ENCODE measurements at places on chromosomes 3 and 15.

DNA sequence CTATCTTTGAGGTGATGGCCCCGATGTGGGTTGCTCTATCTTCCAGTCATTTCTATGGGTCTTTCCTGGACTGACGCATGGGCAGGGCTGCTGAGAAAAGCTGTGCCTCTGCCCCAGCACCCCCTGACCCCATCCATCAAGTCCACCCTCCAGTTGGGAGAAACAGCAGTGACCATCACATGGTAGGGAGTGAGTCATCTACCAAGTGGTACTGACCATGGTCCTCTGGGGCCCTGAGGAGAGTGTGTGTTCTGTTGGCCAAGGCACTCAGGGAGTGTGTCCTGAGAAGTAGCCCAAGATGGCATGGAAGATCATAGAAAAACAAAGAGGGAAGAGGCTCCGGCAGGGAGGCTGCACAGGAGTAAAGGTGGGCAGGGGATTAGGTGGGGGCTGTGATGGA, 1.6 kb upstream of the DNAH1 start:
- no peak for DNase-seq
- peak overlapping the region; percentile 51 for H3K27ac ChIP-seq
- H3K36me3 ChIP-seq = no peaks in the 10 kb centered on the region

GRCh38 chr3:43286115-43286840, at the start of gene SNRK:
Gene SNRK (plus strand): TSS chr3:43286540. CDS start chr3:43303204, 16,664 bp downstream.
- peak; percentile 79 for DNase-seq
- H3K4me1 ChIP-seq = peaks cover 36% of the 10 kb centered on the region
- no peaks in the 10 kb centered on the region for H3K36me3 ChIP-seq
- H3K4me3 ChIP-seq = peak within 1 kb of the TSS; percentile 52
- peak within 1 kb of the TSS; percentile 73 for H3K27ac ChIP-seq

- H3K4me1 ChIP-seq = no peaks in the 10 kb centered on the region
- DNase-seq = no peak
- no peaks in the 10 kb centered on the region for H3K27me3 ChIP-seq
- H3K4me3 ChIP-seq = no peak overlapping the region
- H3K27ac ChIP-seq = no peak overlapping the region
Measured at GRCh38 chr15:66900586-66901310, 164.7 kb upstream of the SMAD3 start.

DNA sequence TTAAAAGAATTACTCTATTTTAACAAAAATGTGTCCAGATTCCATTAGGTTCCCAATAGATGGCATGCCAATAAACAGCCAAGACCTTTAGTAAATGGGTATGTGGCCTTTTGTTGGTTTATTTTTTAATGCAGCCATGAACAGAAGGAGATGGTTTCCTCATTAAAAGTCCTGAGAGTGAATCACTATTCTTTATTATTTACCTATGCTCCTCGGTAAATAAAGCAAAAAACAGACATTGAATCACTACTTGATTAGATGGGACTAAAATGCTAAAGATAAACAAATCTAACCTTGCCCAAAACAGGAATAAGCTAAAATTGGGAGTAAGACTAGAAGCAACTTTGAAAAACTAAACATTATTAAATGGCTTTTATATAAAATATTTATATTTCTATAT, 94.2 kb downstream of the TNIK start:
- H3K36me3 ChIP-seq = no peaks in the 10 kb centered on the region
- H3K27ac ChIP-seq = no peak overlapping the region
- no peaks in the 10 kb centered on the region for H3K27me3 ChIP-seq
- no peak overlapping the region for H3K4me3 ChIP-seq

DNA sequence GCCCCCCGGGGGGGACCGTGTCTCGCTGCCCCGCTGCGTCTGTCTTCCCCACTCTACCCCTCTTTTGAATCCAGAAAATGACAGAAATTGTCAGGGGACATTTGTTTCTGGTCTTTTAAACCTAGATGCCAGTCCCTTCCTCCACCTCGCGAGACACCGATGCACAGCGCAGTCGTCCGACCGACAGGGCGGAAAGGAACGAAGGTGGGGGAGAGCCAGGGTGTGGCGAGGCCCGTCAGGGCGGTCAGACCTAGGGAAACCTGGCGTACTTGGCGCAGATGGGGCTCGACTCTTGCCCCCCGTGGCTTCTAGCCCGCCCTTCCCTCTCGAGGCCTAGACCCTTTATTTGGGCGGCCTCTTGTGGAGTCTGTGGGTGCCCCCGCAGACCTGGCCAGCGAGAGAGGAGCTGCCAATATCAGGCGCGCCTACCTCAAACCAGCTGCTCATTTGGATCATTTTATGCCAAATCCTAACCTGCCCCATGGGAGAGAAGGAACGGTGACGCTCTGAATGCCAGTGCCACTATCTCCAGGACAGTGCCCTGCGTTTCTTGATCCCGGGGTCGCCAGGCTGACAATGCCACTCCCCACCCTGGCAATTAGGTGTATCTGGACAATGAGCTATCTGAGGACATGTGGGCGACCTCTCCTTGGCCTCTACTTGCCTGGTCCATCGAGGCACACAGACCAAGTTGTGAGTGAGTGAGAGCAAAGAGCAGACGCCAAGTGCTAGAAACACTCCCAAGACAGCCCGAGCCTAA, 500 bp upstream of the RAB6B start:
- H3K36me3 ChIP-seq = no peaks in the 10 kb centered on the region
- no peaks in the 10 kb centered on the region for H3K4me1 ChIP-seq
- no peaks in the 10 kb centered on the region for H3K27me3 ChIP-seq

DNA sequence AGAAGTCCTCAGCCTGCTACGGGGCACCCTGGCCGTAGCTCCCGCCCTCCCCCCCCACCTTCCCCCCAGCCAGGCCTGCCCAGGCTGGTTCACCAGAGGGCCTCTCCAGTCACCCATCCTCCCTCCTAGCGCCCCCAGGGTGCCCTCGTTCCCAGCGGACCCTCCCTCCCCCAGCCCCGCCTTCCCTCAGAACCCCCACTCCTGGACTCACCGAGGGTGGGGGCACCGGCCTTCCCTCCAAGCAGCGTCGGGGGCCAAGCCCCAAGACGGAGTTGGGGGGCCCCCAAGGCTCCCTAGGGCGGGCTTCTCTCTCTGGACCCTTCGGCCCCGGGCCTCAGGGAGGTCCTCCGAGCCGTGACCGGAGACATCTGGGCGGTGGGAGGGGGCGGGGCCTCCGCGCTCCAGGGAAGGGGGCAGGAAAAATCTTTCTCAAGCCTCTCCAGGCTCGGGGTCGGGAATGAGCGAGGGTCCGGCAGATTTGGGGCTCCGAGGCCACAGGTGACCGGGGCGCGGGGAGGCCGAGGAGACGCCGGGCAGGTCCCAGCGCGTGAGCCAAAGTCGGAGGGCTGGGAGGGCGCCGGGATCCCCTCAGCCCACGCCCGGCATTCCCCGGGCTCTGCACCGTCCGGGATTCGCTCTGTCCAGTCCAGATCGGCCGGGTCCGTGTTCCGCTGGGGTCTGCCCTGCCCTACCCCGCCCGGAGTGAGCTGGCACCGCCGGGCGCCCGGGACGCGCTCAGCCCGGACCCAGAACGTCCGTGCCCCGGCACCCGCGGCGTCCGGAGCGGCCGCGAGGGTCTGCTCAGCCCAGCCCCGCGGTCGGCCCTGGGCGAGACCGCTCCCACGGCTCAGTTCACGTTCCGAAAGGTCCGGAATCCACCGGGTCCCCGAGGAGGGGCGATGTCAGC, 999 bp downstream of the INSYN1 start:
- H3K27ac ChIP-seq = no peak overlapping the region
- H3K36me3 ChIP-seq = no peaks in the 10 kb centered on the region
- peaks cover 23% of the 10 kb centered on the region for H3K4me1 ChIP-seq
- no peaks in the 10 kb centered on the region for H3K27me3 ChIP-seq
- no peak for DNase-seq

- H3K36me3 ChIP-seq = no peaks in the 10 kb centered on the region
- peaks cover 6% of the 10 kb centered on the region for H3K4me1 ChIP-seq
- no peaks in the 10 kb centered on the region for H3K27me3 ChIP-seq
- no peak overlapping the region for H3K4me3 ChIP-seq
- no peak overlapping the region for H3K27ac ChIP-seq
Measured at GRCh38 chr3:61524933-61525332, 36.4 kb upstream of the PTPRG start.

DNA sequence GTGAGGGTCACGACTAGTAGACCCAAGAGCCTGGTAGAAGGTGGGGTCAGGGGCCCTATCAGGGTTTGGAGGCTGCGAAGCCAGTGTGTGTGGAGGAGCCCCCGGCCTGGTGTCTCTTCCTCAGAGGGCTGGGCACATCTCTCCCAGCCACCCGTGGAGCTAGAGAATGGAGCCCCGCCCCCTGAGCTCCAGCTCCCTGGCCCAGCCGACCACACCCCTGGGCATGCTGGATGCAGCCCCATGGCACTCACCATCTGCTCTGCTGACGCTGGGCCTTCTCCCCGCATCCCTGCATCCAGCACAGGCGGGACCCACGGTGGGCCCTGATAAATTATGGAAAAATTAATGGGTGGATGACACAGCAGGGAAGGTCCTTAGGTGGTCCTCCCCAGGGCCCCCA, 17.5 kb downstream of the ANKRD63 start:
- no peaks in the 10 kb centered on the region for H3K4me1 ChIP-seq
- no peak overlapping the region for H3K4me3 ChIP-seq
- H3K27ac ChIP-seq = no peak overlapping the region
- DNase-seq = no peak
- no peaks in the 10 kb centered on the region for H3K27me3 ChIP-seq
